ENCODE measurements at places on chromosomes 12 and 14. TPM values are rescaled to one million over a fixed set of nuclear protein-coding genes. Genes with fewer than 3 reads are reported as not detected.

GRCh38 chr14:37585971-37586796 lies 8.9 kb downstream of the FOXA1 start:
- no peak for DNase-seq

DNA sequence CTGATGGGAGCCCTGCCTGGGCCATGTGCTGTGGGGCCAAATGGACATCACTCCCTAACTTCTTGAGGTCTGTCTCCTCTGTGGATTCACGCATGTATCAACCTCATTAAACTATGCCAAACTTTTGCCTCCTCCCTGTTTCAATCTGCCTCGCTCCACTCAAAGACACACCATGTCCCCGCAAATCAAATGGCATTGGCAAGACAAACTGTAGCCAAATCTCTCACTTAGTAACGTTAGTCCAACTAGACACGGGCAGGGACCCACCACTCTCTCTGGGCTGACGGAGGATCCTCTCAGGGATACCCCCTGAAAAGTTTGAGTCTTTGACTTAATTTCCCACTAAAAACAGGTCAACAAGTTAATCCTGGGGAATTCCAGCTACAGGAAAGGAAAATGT lies 8.0 kb downstream of the ZBTB39 start:
- no peak for DNase-seq

DNA sequence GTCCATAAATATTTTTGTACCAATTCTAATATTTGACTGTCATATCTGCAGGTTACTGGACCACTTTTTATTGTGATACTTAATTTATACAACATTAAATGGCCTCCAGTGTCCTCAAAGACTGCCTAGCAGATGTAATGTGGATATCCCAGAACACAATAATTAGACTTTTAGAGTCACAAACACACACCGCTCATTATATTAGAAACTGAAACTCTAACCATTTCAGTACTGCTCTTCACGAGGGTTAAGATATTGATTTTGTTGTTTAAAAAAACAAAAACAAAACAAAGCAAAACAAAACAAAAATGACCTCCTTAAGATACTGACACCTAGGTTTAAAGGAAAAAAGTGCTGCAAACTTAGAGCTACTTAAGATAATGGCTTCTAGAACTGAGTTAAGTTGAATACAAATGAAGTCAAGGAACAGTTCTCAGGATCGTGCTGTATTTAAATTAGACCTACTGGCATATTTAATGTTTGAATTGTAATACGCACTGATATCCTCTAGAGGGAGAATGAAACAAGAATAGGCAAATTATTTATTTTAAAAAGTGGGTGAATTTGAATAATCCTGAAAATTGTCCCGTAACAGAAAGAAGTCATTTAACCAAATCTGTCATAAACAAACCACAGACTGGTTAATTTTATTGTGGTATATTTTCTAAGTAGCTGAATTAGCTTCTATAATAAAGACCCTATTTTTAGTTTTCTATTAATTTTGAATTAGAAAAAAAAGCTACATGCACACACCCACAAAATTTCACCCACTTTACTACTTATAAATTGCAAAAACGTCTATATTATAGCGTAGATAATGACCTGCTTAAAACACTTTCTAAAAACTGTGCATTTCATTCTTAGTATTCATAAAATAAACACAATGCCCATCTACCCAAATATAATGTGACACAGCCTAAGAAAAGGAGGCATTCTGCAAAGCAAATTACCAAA lies 395.2 kb upstream of the DCN start:
- no peak for DNase-seq

GRCh38 chr12:90030726-90031125 lies 322.1 kb upstream of the ATP2B1 start:
- no peak for DNase-seq

DNA sequence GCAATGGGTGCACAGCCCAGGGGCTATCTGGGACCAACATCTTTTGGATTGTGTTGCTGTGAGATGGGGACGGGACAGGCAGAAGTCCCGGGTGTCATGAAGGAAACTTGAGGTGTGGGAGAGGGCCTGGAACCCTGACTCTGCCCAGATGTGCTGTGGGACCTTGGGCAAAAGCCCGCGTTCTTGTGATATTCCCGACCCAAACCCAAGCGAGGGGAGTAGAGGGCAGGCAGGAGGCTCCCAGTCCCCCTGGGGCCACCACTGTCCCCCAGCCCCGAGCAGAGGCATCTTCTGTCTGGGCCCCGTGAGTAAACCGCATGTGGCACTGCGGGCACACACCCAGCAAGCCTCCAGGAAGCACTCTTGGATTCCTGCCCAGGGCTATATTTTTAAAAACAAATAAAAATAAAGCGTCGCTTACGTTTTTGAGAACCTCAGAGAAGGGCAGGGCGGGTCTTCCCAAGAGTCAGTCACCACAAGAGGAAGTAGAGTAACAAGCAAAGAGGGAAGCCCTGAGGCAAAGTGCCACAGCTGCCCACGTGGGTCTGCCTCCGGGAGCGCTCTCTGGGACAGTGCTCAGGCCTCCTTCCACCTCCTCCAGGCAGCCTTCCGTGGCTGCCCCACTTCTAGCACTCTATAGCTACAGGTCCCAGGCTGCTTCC lies 39.5 kb downstream of the BEGAIN start:
- DNase-seq, result no peak

ALKBH1 gene
- 12.9 TPM for total RNA-seq

A2M gene
- total RNA-seq, result 5.1 TPM

DPPA3 gene
- total RNA-seq, result not detected

CHMP4A gene
- 92.8 TPM for total RNA-seq
